Stimulated activated CD8-positive, alpha-beta memory T cell treated with anti-CD3 and anti-CD28 coated beads, Interleukin-15, amount 100 ng/mL, for 48 hours (primary cell): ENCODE measurements at places on chromosomes 7 and 10.

DNA sequence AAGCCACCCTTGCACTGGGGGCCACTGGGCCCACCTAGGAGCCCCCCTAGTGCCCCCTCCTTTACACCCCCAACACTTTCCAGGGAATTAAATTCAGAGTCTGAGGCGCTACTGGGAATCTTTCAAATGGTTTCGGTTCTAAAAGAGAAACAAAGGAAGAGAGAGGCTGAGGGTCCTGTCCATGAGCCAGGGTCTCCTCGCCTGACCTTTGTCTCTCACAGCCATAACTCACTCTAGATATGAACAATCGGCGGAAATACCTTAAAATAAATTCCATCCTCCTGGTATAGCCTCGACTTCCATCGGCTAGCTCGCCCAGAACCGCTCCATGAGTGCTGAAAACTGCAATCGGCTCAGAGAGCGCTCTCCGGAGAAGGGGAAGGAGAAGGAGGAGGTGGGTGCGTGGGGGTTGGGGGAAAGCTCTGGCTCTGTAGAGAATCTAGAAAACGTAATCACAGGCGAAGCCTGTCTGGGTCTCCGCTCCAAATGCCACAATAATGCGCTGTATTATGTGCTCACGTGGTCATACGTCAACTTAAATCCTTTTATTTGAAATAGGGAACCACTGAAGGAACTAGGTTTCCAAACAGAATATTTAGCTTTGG is 12.6 kb downstream of the HOXA4 start:
- DNase-seq = no peak

- no peak for DNase-seq
These were observed 291.5 kb upstream of the ZNF32 start for GRCh38 chr10:43939939-43940820.

DNA sequence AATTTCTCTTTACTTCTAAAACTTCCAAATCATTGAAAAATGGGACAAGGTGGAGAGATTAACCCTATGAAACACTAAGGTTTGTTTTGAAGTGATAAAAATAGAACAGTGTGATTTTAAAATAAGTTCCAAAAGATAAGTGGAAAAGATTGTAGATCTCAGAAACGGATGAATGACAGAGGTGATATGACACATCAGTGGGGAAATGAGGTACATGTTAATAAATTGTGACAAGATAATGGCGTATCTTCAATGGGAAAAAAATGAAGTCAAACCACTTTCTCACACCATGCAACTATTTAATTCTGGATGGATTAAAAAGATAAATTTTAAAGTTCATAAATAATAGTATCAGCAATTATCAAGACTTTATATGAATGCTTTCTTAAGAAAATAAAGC is 159.7 kb upstream of the VWC2 start:
- DNase-seq = no peak

GRCh38 chr10:104601166-104601565 is 39.9 kb upstream of the SORCS3 start:
- no peak for DNase-seq

- no peak for DNase-seq
These were observed 30.8 kb downstream of the PDIA4 start for GRCh38 chr7:148997497-148997896.

- DNase-seq = no peak
These were observed 22.3 kb upstream of the BNIP3 start for GRCh38 chr10:132004052-132004451.

GRCh38 chr10:17984056-17984455 is 32.3 kb downstream of the SLC39A12 start:
- DNase-seq = no peak

DNA sequence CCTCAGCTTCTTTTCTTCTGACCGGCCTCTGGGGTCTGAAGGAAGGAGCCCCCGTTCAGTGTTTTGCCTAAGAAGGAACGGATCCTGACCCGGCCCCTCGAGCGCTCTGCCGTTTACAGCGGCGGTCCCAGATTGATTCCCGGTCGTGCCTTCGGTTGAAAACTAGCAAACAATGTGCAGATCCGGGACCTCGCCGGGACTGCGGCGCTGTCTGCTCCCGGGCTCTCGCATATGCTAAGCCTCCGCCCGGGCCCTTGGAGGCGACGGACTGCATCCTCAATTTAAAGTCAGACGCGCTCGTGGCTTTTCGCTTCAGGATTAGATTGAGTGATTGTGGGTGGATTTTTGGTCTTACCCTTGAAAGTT is 559 bp downstream of the DBF4 start:
- peak; percentile 26 for DNase-seq

- no peak for DNase-seq
These were observed 296.3 kb upstream of the ZMIZ1 start for GRCh38 chr10:78772486-78772885.

DNA sequence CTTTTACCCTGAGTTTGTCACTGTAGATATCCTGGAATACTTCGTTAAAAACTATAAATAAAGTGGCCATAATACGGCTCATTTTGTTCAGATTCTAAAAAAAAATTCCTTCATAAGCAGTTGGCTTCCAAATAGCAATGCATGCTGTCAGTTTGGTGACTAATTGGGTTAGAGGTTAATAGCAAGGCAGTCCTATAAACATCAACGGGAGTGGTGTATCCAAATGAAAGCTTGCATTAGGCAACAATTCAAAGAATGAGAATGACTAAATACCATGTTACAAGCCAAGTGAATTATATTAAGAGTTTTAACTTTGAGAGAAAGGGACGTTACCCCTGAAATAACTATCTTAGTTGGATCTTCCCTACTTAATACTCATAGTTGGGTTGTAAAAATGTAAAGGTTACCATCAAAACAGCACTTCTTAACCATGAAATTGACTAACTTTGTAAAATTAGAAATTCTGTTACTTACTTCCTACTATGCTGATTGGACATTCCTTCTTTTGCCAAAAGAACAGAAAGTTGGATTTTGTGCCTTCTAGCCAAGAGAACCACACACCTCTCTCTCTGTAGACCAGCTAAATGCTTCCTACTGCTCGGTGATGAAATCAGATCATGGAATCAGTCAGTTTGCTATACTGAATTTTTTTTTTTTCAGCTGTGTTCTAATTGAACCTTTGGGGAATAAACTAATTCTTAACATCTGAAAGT is 98.0 kb downstream of the KAT6B start:
- DNase-seq = no peak

GRCh38 chr10:80416479-80417098 is 8.2 kb downstream of the PRXL2A start:
- no peak for DNase-seq

DNA sequence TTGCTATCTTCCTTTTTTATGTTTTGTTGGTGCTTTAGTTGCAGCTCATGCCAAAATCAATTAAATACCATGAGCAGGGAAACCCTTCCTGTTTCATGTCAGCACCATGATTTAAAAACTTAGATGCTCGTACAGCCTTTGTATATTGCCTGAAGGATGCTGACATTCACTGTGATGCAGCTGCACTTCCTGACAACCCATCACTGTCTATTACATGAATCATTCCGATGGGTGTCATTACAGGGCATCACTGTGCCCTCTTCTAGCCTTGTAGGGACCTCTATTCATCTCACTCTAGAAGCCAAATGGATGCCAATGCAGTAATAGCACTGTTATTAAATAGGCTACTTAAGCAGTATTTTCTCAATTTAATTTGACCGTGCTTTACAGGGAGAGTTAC is 18.3 kb upstream of the ITGB1 start:
- DNase-seq = no peak

DNA sequence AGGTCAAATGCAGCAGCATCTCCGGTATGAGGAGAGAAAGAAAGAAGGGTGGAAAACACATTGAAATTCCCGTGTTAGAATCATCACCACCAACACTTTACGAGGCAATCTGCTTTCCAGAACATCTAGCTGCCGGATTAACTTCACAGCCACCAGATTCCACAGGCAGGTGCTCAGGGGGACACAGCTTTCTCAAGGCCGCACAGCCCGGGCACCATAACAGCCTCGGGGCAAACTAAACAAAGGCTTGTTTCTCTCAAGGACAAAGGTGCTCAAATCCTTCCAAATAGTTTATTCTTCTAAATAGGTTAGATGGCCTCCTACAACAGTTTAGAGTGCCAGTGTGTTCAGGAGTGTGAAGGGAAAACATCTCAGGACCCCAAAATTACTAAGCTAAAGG is 156.3 kb downstream of the DIP2C start:
- DNase-seq = no peak

GRCh38 chr10:10010397-10010796 is 1007.3 kb upstream of the CELF2 start:
- no peak for DNase-seq

- no peak for DNase-seq
These were observed 4.6 kb downstream of the MGMT start for GRCh38 chr10:129471447-129472175.

GRCh38 chr10:30529373-30529998 is 95.5 kb downstream of the MAP3K8 start:
- peak; percentile 76 for DNase-seq

DNA sequence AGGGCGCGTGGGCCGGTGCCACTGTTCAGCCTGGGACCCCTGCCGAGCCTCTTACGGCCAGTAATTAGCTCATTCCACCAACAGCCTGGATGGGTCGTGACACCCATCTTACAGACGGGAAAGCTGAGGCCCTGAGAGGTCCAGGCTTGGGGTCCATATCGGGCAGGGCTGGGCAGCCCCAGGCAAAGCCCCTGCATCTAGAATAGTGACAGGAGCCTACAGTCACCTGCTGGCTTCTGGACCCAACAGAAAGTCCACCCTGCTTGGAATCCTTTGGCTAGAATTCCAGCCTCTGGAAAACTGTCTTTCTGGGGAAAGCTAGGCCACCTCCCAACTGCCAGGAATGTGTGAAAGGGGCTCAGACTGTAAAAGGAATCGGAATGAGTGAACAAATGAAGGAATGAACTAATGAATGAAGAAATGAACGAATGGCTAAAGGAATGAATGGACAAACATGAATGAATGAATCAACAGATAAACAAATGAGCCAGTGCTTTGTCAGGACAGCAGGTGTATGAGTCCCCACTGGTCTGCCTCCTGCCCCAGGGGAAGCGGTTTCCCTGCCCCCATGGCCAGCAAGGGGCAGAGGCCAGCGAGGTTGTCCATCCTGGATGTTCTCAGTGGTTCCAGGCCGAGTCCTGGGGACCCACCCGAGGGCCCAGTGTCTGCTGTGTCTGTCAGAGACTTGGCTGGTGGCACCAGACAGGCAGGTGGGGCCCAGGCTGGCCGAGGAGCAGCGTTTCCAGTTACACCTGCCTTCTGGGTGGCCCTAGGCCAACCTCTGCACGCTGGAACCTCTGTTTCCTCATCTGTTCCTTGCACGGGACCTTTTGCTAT is 24.1 kb upstream of the PDGFA start:
- no peak for DNase-seq

- DNase-seq = no peak
These were observed 923 bp downstream of the TNPO3 start for GRCh38 chr7:129053938-129054437.

GRCh38 chr10:12235116-12235694 is 39.2 kb downstream of the CDC123 start:
- no peak for DNase-seq

DNA sequence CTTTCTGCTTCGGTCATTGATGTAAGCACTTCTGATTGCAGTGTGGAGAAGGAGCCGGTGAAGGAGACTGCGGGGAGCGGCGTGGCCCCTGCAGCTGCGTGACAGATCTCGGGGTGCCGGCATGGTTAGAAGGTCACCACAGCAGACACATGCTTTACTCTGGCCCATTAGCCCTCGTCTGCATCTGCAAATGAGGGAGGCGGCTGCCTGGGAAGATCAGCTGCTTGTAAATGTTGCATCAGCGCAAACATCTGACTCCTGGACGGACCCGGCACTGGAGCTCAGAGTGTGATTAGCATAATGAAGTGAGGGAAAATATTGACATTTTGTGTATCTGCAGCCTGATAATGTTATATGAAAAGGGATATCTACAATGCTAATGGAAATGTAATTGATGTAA is 30.5 kb upstream of the MNX1 start:
- DNase-seq = no peak

DNA sequence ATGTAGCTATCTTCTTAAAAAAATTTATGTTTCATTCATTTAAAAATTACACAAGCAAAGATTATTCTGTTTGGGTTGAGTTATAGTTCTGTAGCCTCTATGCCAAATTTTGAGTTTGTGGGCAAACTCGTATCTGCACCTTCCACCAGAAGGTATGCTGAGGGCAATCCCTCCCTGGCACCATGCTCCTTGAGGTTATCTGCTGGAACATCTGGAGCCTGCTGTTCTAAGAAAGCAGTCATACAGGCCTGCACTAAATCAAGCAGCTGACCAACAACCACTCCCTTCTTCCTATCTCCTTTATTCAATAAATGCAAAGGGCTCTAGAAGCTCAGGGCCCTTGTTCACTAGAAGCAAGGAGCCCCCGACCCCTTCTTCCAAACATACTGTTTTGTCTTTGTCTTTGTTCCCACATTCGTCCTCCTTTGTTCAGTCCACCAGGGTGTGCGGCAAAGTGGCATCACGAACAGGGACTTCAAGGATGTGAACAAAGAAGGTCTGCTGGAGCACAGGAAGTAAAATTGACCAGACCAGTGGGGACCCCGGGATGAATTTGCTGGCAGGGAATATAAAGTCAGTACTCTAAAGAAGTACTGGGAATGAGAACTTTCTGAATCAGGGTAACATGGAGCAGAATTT is 36.4 kb downstream of the OR13A1 start:
- no peak for DNase-seq

DNA sequence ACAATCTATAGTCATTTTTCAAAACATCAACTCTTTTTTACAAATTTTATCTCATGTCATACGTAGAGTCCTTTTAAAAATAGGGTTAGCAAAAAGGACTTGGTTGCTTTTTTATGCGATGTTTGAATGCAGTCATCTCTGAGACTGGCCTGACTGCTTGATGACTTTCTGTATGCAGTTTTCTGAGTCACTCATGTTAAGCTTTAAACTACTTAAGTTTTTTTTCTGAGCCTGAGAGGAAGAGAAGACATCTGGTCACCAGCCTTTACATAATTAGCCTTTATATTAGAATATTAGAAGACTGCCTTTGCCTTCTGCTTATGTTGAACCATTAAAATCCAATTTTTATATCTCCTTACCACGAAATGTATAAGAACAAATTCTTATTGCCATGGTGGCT is 834.4 kb upstream of the MBL2 start:
- DNase-seq = no peak

- no peak for DNase-seq
These were observed 1128.7 kb downstream of the CNTNAP2 start for GRCh38 chr7:147245274-147245673.

DNA sequence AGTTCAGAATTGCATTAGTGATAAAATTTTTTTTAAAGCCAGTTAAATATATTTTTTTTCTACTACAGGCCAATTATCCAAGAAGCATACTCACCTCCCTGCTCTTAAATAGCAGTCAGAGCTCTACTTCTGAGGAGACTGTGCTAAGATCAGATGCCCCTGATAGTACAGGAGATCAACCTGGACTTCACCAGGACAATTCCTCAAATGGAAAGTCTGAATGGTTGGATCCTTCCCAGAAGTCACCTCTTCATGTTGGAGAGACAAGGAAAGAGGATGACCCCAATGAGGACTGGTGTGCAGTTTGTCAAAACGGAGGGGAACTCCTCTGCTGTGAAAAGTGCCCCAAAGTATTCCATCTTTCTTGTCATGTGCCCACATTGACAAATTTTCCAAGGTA is 119.1 kb downstream of the TRIM24 start:
- no peak for DNase-seq
